CD8-positive, alpha-beta memory T cell (primary cell): ENCODE measurements at places on chromosomes 11 and 22. TPM values are rescaled to one million over a fixed set of nuclear protein-coding genes. Genes with fewer than 3 reads are reported as not detected.

EIF4ENIF1 gene
- total RNA-seq: 53.5 TPM

SAA4 gene
- total RNA-seq: not detected

- DNase-seq: no peak
Measured at GRCh38 chr22:23613193-23613972, 18.7 kb downstream of the DRICH1 start.

BARX2 gene
- not detected for total RNA-seq

DNA sequence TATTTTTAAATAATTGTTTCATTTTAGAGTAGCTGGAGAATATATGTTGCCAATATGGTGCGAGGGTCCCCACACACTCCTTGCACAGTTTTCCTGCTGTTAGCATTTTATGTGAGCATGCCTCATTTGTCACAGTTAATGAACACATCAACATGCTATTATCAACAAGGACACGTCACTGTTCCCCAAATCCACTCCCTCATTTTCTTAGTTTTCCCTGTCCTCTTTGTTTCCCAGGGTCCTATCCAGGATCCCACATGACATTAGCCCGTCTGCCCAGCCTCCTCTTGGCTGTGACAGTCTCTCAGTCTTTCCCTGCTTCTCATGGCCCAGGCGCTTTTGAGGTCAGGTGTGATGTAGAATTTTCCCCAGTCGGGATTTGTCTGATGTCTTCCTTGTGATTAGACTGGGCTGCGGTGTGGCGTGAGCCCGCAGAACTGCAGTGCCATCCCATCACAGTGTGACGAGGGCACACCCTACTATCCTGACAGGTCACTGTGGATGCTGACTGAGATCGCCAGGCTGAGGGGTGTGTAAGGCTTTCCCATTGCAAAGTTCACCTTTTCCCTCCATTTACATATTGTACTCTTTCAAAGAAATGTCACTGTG is 450.6 kb upstream of the B3GAT1 start:
- DNase-seq: no peak

DNA sequence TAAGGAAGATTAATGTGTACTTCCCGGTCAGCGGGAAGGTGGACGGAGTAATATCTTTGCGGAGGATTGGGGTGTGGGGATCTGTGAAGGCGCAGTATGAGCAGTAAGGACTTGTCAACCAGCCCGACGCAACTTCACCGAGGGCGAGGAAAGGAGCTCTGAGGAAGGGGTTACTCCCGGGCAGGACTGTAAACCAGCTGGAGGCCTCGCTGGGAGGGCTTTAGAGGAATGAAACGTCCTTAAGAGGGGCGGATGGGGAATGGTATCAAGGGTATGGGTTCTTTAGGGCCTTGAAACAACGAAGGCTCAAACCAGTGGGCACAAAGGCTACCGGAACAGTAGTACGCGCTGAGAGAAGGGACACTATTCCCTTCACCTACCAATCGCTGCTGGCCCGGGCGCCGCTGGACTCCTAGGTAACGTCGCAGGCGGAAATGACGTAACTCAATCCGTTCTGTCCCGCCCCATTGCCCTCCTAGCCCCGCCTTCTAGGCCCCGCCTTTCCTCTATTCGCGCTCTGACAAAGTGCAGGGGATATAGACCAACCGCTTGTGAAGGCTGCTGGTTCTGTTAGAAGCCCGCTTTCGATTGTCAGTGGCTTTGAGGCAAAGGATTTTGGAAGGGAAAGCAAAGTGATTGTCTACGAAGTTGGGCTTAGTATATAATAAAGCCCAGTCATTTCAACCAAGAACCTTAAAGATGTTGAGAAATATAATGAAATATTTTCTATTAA is at the start of gene C11orf65:
TSS of gene C11orf65 (minus strand) at position 439 of the 733 bp plus-strand sequence. CDS start 5,970 bp downstream, outside the sequence.
- DNase-seq: peak; percentile 97

DNA sequence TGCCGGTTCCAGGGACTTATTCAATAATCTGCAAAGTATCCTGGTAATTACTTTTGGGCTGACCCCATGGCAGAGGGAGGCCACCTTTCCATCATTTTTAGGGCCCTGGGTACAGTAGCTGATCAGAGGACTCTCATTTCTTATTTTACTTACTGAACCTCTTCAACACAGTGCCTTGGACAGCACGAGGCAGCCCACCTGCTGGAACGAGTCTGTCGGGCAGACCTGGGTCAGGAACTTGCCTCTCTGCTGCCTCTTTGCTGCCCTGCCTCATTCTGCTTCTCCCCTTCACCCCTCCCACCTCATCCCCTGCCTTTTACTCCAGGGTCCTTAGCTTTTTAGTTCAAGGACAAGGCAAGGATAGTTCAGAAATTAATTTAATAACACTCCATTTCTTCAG is 204.5 kb downstream of the CSNK2A3 start:
- no peak for DNase-seq

DNA sequence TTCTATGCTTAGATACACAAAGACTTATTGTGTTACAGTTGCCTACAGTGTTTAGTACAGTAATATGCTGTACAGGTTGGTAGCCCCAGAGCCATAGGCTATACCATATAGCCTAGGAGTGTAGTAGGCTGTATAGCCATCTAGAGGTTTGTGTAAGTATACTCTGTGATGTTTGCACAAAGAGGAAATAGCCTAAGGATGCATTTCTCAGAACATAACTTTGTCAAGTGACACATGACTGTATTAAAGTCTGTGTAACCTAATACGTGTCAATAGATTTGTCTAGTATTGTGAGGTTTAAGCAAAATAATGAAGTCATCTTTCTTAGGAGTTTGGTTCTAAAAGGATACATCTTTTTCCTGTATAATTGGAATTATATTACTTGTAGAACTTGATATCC is 5.5 kb downstream of the ZC3H12C start:
- DNase-seq: no peak

DNA sequence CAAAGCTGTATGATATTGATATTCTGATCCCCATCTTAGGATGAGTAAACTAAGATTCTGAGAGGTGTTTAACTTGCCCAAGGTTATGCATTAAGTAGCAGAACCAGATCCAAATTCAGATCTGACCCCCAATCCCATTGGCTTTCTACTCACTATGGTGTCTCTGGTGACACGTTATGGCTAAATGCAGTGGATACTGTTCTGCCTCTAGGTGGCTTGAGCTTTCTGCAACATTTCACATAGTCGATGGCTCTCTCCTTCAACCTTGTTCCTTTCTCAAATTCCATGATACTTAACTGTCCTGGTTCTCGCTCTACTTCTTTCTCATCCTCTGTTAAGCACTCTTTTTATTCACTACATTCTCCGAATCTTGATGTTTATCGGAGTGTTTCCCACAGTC is 9.4 kb downstream of the C11orf97 start:
- DNase-seq: no peak

- DNase-seq: no peak
Measured at GRCh38 chr11:10900681-10901415, 43.0 kb upstream of the ZBED5 start.

ZBTB44 gene
- 41.3 TPM for total RNA-seq

- no peak for DNase-seq
Measured at GRCh38 chr11:78032090-78032489, 9.0 kb upstream of the KCTD14 start.

FADS1 gene
- total RNA-seq: 6.3 TPM

DNA sequence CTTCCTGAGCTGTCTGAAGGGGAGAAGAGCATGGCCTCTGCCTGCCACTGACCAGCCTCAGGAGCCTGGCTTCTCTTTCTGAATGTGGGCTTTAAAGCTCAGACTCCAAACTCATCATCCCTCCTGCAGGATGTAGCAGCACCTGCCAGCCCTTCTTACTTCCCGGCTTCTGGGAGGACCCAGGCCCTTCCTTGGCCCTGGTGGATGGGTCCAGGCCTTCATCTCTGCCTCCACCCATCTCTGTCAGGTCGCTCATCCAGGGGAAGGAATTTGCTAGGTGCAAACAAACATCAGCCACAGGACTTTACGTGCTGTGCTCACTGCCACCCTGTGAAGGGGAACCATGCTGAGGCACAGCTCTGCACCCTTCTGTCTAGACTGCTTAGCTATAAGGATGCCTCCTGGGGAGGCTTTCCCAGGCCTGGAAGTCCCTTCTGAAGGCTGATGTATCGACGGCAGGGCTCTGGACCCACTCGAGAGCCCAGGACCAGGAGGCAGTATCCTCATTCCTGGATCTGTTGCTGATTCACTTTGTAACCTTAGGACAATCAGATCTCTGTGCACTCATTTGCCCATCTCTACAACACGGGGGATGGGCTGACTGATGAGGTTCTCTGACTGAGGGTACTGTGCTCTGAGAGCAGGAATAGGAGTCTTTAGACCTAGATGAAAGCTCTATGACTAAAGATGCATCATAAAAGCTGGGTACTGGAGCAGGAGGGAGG is 30.9 kb downstream of the USP35 start:
- DNase-seq: no peak

DNA sequence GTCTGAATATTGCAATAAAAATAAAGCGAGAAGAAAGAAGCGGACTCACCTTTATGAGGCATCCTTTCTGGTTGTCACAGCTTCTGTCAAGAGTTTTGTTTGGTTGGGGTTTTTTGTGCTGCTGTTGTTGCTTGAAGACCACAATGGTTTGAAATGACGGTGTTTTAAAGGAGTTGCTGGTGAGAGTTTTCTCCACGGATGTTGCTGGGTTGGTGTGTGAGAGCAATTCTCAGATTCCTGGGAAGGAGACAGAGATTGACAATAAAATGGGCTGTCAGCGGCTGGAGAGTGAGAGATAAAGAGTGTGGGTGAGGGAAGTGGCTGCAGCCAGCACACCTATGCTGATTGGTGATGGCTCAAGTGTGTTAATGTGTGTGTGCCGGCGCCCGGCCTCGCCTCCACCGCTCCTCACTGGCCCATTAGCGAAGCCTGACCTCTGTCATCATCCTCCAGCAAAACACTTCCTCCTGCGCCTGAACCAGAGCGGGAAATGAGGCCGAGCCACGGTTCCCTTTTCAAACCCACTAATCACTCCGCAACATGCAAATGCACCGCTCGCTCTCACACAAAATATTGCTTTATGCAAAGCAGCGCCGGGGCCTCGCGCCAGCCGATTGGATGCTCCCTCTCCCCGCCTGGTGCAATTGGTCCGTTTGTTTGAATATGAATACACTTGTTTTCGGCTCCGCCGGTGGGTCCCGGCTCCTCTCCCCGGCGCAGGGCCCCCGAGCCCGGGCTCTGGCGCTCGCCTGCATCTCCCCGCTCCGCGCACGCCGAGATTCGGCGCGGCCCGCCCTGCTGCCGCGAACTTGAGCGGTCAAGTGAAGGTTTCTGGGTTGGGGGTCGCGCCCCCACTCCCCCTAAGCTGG is at the start of gene PAX6:
TSS of gene PAX6 (minus strand) at position 544 of the 869 bp plus-strand sequence. CDS start 4,911 bp downstream, outside the sequence.
- DNase-seq: peak; percentile 35

SLC22A25 gene
- not detected for total RNA-seq

SPON1 gene
- total RNA-seq: 0.97 TPM

DNA sequence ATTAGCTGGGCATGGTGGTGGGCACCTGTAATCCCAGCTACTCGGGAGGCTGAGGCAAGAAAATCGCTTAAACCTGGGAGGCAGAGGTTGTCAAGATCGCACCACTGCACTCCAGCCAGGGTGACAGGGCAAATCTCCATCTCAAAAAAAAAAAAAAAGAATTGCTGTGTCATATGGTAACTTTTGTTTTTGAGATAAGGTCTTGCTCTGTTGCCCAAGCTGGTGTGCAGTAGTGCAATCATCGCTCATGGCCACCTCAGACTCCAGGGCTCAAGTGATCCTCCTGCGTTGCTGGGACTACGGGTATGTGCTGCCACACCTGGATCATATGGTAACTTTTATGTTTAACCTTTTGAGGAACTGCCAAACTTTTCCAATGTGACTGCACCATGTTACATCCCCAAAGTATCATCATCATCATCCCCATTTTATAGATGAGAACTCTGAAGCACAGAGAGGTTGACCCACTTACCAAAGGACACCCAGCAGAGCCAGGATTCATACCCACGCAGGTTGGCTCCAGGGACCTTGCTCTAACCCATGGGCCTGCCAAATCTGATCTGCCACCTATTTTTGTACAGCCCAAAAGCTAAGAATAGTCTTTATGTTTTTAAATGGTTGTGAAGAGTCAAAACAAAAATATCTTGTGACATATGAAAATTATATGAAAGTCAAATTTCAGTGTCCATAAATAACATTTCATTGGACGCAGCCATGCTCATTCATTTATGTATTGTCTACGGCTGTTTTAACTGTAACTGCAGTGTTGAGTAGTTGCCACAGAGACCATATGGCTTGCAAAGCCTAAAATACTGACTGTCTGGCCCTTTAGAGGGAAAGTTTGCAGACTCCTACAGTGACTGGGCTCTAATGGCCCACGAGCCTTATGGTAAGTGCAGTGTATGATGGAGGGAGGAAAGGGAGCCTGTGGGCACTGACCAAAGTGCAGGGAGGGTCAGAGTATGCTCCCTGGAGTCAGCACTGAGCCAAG is 45.3 kb downstream of the GDPD5 start:
- DNase-seq: no peak

GRCh38 chr11:74784726-74785125 is 36.1 kb downstream of the RNF169 start:
- no peak for DNase-seq

CD3E gene
- total RNA-seq: 534 TPM

DNA sequence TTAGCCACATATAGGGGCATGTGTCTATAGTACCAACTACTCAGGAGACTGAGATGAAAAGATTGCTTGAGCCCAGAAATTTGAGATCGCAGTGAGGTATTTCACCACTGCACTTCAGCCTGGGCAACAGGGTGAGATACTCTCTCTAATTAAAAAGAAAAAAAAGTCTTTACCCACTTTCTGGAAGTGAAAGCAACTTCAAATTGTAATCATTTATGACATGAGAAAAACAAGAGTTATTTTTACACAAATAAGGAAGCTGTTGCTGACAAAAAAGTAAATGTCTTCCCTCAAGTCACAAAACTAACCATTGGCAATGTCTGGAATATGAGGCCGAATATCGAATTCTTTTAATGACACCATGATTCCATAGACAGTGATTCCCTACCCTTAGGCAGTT is 71.4 kb downstream of the GLYATL1 start:
- no peak for DNase-seq

GRCh38 chr22:49585461-49586243 is 242.0 kb downstream of the BRD1 start:
- no peak for DNase-seq

DNA sequence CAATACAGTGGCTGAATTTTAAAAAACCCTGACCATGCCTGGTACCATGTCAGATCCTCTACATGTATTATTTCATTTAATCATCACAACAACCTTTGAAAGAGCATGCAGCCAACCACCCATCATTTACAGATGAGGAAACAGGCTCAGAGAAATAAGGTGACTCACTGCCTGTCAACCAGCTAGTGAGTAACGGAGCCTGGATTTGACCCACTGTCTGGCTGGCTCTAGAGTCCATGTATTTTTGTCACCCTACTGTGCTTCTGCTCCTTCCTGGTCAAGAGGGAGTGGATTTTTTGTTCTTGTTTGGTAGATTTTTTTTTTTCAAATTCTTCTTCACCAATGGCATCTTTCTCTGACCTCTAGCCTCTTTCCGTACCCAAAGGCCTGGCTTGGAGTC is 77.4 kb downstream of the CWC15 start:
- DNase-seq: no peak

ZDHHC8 gene
- 74.7 TPM for total RNA-seq
